ENCODE measurements at places on chromosomes 5 and 9.

GRCh38 chr5:73311291-73312110 is 137.1 kb downstream of the FOXD1 start:
- no peak for DNase-seq

GRCh38 chr9:121498487-121499176 is 1.0 kb downstream of the GGTA1 start:
- DNase-seq: no peak

GRCh38 chr9:95057101-95057500 is 260.4 kb downstream of the FANCC start:
- no peak for DNase-seq

DNA sequence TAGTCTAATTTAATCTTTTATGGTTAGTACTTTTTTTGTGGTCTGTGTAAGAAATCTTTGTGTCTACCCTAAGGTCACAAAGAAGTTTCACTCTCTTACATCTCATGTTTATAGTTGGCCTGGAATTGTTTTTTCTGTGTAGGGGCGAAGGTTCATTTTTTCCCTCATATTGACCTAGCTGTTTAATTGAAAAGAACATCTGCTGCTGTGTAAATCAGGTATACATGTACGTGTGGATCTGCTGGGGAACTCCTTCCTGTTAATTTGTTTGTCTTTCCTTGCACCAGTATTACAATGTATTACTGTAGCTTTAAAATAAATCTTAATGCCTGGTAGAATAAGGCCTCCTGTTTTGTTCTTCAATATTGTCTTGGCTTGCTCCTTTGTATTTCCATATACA is 37.8 kb downstream of the EXOSC2 start:
- no peak for DNase-seq

DNA sequence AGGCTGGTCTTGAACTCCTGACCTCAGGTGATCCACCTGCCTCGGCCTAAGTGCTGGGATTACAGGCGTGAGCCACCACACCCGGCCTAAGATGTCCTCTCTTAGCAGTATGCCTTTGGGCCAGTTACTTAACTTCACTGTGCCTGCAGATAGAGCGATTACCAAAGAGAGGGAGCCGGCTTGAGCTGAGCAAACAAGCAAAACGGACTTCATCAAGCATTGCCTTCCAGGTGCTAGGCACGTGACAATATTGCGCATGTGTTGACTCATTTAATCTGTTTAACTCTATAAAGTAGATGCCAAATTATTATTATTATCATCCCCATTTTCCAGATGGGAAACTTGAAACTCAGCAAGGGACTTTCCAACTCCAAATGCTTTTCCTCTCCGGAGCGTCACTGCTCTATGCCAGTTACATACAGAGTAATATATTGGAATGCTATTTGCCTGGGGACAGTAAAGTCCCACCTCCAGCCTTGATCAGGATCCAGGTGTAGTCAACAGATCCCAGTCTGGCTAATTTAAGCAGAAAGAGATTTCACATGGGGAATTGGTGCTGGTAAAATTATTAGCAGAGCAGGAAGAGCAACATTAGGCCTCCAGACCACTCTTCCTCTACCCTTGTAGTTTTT is 5.6 kb upstream of the C9orf152 start:
- DNase-seq: no peak

GRCh38 chr9:87610200-87611155 is 112.8 kb downstream of the DAPK1 start:
- DNase-seq: no peak

- no peak for DNase-seq
These were observed 158.7 kb upstream of the IER5L start for GRCh38 chr9:129336601-129337331.

DNA sequence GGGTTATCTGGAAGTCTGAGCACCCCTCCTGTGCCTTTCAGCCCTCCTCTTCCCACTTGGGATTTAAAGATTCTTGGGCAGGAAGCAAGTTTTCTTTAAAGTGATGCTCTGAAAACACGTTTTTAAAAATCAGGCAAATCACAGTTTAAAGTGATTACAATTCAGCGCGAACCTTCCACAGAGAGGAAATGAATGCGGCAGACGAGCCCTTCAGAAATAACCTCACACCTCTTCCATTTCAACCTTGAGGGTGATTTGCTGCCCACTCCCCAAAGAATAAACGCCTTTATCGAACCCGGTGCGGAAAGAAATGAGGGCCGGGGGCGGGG is 2.3 kb upstream of the EFNA5 start:
- no peak for DNase-seq

DNA sequence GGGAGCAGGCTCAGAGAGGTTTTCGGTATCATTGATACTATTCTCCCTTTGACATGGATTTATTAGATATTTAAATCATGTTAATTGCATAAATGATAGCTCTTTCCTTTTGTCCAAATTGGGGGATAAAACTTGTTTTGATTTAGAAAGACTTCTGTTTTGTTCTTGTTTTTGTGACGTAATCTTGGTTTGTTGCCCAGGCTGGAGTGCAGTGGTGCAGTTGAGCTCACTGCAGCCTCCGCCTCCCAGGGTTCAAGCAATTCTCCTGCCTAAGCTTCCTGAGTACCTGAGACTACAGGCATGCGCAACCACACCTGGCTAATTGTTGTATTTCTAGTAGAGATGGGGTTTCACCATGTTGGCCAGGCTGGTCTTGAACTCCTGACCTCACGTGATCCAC is 7.1 kb downstream of the MAT2B start:
- DNase-seq: no peak

- DNase-seq: no peak
These were observed 117.9 kb downstream of the ALDH1A1 start for GRCh38 chr9:72834994-72835393.

DNA sequence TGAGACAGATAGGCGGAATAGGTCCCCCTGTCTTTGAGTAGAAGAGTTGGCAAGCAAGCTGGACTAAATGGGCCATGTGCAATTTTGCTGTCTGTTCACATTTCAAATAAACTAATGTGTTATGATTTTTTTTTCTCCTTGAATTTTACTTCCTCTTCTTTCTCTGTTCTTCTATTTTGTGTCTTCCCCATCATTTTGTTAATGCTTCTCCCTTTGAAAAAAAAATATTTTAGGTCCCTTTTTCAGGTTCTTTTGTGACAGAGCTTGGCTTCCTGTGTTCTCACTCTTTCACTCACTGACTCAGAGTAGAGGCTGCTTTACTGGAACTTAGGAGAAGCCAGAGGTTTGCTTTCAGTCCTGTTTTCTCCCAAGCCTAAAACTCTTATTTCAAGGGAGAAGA is 48.1 kb downstream of the PTCD2 start:
- DNase-seq: no peak

DNA sequence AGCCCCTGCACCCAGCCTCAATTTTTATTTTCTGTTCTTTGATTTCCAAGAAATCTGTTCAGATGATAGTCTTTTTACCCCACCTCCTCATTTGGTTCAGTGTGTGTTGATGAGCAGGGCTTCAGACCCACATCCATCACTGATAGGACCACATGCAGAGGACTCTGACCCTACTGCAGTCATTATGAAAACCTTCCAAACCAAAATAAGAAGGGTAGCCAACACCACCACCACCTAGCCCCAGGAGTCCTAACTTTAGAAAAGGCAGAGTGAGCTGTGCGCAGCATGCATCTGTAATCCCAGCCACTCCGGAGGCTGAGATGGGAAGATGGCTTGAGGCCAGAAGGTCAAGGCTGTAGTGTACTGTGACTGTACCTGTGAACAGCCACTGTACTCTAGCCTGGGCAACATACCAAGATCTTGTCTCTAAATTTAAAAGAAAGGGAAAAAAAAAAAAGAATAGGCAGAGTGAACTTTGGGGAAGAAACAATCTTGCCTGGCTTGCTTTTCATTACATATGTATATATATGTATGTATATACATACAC is 13.0 kb downstream of the CDKN2AIPNL start:
- no peak for DNase-seq

GRCh38 chr5:83957188-83957587 is 236.5 kb upstream of the HAPLN1 start:
- no peak for DNase-seq

DNA sequence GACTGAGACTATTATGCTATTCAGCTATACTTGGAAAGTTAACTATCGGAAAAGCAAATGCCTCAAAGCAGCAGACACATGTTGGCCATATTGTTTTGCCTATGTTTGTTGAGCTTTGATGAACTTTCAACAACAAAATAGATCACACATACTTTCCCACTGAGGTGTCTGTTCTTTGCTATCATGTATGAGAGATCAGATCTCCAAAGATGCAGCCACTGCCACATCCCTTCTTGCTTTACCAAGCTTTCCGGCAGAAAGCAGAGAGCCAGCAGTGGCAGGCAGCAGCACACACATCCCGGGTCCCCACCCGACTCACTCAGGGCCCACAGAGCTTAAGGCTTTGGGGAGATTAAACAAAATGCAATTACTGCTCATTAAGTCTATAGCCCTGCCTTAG is 18.8 kb downstream of the ZBTB5 start:
- no peak for DNase-seq

- no peak for DNase-seq
These were observed 23.5 kb downstream of the HNRNPH1 start for GRCh38 chr5:179599973-179600372.

DNA sequence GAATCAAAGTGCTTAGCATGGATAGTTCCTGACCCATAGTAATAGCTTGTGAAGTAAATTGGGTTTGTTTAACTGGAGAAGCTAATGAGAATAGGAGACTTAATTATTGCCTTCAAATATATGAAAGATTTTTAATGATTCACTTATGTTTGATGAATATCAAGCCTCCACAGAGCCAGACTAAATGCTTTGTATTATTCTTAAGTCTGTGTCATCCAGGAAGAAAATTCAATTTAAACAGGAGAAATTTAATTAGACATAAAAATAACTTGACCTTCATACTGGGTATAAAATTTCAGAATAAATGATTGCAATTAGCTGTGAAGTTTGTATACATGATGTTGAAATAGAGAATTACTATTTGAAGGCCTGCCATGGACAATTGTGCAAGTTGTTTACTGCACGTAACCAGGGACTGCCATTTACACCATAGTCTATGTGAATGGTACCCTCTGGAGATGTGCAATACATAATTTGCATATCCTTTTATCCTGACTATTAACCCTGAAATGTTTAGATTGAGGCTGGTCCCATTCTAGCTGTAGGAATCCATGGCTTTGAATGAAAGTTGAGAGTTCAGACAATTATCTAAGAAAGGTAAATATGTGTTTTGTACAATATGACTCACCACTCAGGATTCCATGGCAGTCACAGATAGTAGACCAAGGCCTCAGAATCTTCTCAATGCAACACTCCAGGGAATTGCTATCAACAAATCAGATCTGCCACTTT is 133.5 kb upstream of the IL12B start:
- no peak for DNase-seq

GRCh38 chr9:131467214-131467935 is 35.3 kb upstream of the POMT1 start:
- no peak for DNase-seq

DNA sequence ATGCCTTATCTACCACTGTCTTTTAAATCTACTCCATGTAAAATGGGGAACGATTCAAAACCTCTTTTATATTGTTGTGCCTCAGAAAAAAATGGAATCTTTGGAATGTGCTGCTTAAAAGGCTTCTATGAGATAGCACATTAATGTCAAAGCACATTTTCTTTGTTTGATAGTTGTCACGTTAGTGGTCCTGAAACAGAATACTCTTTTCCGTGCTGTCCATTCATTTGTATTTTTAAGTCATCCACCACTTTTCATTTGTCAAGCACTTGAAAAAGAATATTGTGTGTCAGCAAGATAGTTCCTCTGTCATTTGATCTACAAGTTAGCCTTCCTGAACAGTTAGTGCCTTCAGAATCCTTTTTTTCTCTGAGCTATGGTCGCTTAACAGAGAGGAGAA is 246.9 kb downstream of the MAST4 start:
- no peak for DNase-seq

DNA sequence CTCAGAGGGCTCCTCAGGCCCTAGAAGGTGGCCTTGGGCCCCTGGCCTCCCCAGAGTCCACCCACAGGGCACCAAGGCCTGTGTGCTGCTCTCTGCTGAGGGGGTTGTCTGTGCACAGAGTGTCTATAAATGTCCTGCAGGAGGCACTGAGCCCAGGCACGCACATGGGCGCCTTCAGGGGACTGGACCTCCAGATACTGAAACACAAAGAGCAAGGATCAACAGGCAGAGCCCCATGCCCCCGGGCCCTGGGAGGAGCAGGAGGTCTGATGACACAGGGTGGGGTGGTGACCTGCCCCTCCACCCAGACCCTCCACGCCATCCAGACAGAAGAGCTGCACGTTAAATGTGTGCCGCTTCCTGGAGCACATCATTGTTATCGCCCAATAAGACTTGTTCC is 64.6 kb upstream of the SIMC1 start:
- DNase-seq: no peak

GRCh38 chr5:145925353-145925752 is 11.0 kb upstream of the SH3RF2 start:
- no peak for DNase-seq

DNA sequence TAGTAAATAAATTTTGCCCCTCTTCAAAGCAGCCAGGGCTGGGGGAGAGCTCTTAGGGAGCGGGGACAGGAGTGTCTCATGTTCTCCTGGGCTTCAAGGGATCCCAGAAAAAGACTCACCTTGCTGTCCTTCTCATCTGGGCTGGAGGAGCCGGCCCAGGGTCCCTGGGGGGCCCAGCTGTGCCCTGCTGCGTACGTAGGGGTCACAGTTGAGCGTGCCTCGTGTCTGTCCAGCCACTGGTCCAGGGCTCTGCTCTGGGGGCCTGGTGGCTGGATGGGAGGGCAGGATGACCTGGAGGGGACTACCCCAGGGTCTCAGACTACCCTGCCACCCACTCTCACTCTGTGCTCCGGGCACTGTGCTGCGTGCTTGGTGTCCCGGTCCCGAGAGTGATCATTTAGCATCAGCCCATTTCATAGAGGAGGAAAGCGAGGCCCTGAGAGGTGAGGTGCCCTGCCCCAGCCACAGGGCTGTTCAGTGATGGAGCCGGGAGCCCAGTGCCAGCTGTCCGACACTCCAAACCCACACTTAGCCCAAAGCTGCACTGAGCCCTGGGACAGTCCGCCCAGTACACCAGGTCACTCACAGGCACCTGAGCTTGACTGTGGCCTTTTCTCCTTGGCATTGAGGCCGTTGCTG is 26.2 kb upstream of the TDRD7 start:
- DNase-seq: no peak

- DNase-seq: no peak
These were observed 62.8 kb upstream of the FCN1 start for GRCh38 chr9:134980516-134980915.

DNA sequence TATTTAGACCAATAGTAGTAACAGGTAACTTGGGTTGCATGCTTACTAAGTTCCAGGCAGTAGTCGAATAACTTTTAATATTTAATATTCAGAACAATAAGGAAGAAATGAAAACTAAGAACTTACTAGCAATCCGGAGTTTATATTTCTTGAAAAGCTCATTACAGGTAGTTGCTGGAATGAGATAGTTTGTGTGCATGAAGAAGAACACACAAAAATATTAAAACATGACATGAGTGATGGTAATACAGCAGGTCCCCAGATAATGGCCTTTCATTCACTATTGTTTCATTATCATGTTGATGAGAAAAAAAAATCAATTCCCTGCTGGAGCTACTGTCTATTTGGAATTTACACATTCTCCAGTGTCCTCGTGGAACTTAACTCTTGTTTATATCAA is 44.7 kb downstream of the EXOSC2 start:
- DNase-seq: no peak
